ENCODE measurements at places on chromosomes 13 and 19. TPM values are rescaled to one million over a fixed set of nuclear protein-coding genes. Genes with fewer than 3 reads are reported as not detected.

Gene CBY2
- total RNA-seq = not detected

Gene BRSK1
- total RNA-seq = 5.2 TPM

Gene GJB2
- 0.18 TPM for total RNA-seq

Gene PPP6R1
- 39.0 TPM for total RNA-seq

Gene IZUMO4
- total RNA-seq = 1.4 TPM

Gene RXFP2
- total RNA-seq = not detected

Gene CEACAM6
- not detected for total RNA-seq
